Activated CD8-positive, alpha-beta T cell treated with anti-CD3 and anti-CD28 coated beads, Interleukin-2, amount 10 ng/mL, durations not matched to agents 7 days and 5 days (primary cell): ENCODE measurements at places on chromosomes 3 and 15. TPM values are rescaled to one million over a fixed set of nuclear protein-coding genes. Genes with fewer than 3 reads are reported as not detected.

DNA sequence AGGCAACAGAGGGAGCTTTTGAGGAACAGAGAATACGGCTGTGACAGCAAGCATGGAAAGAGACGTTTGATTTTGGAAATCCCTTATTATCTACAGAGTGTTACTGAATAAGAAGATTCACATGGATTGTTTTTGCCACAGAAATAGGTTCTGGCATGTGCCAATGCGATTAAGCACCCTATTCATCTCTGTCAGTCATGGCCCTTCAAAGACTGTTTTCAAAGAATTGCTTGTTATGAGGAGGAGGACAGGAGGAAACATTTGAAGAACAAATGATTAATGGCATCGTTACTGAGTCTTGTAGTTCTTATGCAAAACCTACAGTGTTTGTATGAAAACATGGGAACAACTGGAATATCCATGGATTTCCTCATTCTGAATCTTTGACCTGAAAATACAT is 86.2 kb downstream of the EPHA6 start:
- H3K27ac ChIP-seq: no peak overlapping the region
- no peaks in the 10 kb centered on the region for H3K4me1 ChIP-seq
- no peaks in the 10 kb centered on the region for H3K36me3 ChIP-seq
- no peak overlapping the region for H3K4me3 ChIP-seq
- H3K27me3 ChIP-seq: no peaks in the 10 kb centered on the region
- DNase-seq: no peak

- DNase-seq: no peak
- H3K27me3 ChIP-seq: no peaks in the 10 kb centered on the region
- peaks cover 9% of the 10 kb centered on the region for H3K36me3 ChIP-seq
- H3K27ac ChIP-seq: no peak overlapping the region
These were observed 81.7 kb downstream of the ZNF609 start for GRCh38 chr15:64542091-64542490.

DNA sequence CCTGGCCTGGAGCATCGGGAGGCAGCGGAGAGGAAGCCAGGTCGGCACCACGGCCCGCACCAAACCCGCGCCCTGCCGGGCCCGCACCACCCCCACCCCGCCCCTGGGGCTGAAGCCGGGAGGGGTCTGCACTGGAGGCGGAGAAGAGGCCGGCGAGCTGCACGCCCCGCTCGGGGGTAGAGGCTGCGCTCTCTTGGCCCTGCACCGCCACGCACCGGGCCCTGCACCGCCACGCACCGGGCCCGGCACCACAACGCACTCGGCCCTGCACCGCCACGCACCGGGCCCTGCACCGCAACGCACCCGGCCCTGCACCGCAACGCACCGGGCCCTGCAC is 41.4 kb downstream of the MUC20 start:
- peaks cover 40% of the 10 kb centered on the region for H3K27me3 ChIP-seq
- no peak for DNase-seq
- H3K36me3 ChIP-seq: no peaks in the 10 kb centered on the region
- H3K4me3 ChIP-seq: no peak overlapping the region

DNA sequence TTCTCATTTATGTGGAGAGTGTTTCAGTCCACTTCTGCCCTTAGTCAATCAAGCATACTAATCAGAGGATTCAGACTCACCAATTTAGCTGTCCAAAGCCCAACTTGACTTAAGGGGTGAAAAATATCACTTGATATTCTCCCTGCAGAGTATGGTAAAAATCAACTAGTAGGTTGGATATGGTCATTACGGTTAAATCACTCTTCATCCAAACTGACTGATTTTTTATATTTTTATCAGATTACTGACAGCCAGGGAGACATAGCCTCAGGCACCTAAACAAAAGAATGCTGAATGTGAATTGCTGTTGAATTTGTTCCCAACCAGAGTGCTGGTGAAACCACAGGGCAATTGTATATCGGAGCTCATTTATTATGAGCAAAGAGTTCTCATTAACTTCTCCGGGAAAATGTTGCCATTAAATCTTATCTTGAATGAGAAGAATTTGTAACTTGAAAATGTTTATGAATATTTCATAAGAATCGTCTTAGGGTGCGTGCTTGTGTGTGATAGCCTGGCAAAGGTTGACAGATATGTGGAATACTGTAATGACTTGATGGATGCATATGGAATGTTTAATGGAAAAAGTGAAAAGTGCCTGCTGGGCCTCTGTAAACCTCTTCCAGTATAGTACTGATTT is 411.2 kb downstream of the NAALADL2 start:
- DNase-seq: no peak
- H3K27ac ChIP-seq: no peak overlapping the region
- H3K27me3 ChIP-seq: no peaks in the 10 kb centered on the region
- H3K4me1 ChIP-seq: no peaks in the 10 kb centered on the region

- no peaks in the 10 kb centered on the region for H3K4me1 ChIP-seq
- no peak overlapping the region for H3K27ac ChIP-seq
- no peak for DNase-seq
- H3K4me3 ChIP-seq: no peak overlapping the region
- H3K27me3 ChIP-seq: no peaks in the 10 kb centered on the region
These were observed 238.3 kb upstream of the ATP10A start for GRCh38 chr15:26101443-26101842.

The CD86 gene
- 0.95 TPM for total RNA-seq

The CHRNA5 gene
- total RNA-seq: 2.7 TPM

The PLXND1 gene
- 3.7 TPM for total RNA-seq

The RTP1 gene
- total RNA-seq: not detected
